ENCODE measurements at places on chromosomes 16 and 17. TPM values are rescaled to one million over a fixed set of nuclear protein-coding genes. Genes with fewer than 3 reads are reported as not detected.

Gene CDC27
- total RNA-seq = 48.1 TPM

Gene FOXN1
- not detected for total RNA-seq

Gene SPEM2
- not detected for total RNA-seq

Gene CACNG3
- total RNA-seq = not detected

Gene AXIN2
- total RNA-seq = 16.5 TPM

Gene GLP2R
- 7.4 TPM for total RNA-seq
